ENCODE measurements at places on chromosomes 5 and 9.

DNA sequence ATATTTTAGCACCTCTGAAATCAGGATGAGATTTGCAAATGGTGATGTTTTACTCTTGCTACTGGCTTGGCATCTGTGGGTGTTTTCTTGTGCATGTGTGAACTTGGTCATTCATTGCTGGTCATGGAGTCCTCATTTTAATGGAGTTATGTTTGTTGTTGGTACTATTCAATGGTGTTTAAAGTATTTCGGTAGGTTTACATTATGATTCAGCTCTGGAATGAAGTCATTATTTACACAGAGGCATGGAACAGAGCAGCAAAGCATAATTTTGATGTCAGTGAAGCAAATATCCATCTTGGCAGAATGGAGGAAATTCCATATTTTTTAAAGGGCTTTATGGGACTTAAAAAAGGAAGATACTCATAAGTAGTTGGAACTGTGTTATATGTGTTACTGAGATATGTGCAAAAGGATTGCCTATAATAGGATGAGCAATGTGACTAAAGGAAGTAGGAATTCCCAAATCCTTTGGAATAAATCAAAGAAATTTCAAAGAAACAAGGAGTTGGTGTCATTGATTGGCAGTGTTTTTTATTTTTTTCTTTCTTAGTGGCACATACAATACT, 147.4 kb downstream of the ACTBL2 start:
- no peak for DNase-seq

DNA sequence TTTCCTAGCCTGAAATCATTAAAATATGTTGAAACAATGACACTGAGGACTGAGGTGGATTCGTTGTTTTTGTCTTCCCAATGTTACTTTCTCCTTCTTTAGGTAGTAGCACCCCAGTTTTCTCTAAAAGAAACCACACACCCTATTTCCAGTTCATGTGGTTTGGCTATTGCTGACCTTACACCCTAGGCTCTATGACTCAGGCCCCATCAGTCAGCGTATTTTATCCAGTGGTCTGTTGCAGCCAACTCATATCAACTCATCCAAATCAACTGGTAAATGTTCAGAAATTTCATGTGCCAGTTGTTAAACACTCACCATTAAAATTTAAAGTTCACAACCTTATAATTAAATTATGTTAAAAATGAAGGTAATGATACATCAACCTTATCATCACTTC, 44.6 kb upstream of the NFIB start:
- no peak for DNase-seq

DNA sequence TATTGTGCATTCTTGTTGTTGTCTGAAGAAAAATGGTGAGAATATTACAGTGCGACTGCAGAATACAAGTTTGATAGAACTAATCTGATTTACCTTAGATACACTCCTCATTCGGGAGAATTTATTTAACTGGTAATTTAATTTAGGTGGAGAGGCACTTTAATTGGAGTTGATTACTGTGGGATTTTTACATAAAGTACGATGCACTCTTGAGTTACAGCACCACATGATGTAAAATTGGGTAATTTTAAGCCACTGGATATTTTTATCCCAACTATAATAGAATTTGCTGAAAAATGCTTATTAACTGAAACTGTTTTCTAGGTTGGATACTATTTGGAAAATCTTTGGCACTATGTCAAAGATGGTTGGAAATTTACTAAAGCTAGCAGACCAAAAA, 35.4 kb upstream of the ALDOB start:
- DNase-seq: no peak

GRCh38 chr9:111350556-111350955, 20.5 kb upstream of the OR2K2 start:
- DNase-seq: no peak

- DNase-seq: no peak
Measured at GRCh38 chr9:92001244-92001643, 51.2 kb upstream of the ROR2 start.

- no peak for DNase-seq
Measured at GRCh38 chr5:173642191-173642816, 25.9 kb upstream of the BOD1 start.

- DNase-seq: no peak
Measured at GRCh38 chr5:110638970-110639902, 87.2 kb downstream of the TMEM232 start.

DNA sequence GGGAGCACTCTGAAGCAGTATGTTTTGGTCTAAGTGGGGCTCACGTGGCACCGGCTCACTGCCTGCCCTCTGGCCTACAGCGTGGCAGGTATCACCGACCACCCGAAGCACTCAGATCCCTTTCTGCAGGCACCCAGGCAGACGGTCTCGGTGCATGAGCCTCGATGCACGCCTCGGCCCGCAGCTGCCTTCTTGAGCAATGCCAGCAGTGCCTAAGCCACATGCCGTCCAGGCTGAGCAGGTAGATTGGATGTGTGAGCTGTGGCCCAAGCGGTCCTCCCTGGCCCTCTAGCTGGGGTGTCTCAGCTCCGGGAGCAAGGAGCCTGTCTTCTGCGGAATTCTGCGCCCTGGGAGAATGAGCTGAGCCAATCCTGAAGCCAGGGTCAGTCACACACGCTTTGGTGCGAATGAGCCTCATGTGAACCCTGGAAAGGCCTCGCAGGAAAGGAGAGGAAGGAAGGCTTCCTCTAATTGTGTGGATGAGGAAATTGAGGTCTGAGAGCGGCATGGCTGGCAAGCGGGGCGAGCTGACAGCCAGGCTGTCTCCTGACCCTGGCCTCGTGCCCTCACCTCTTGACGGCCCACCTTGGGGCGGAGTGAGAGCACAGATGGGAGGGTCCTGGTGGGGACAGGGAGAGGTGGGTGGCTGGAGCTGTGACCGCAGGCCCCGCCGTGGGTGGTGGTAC, 14.4 kb downstream of the RXRA start:
- no peak for DNase-seq

DNA sequence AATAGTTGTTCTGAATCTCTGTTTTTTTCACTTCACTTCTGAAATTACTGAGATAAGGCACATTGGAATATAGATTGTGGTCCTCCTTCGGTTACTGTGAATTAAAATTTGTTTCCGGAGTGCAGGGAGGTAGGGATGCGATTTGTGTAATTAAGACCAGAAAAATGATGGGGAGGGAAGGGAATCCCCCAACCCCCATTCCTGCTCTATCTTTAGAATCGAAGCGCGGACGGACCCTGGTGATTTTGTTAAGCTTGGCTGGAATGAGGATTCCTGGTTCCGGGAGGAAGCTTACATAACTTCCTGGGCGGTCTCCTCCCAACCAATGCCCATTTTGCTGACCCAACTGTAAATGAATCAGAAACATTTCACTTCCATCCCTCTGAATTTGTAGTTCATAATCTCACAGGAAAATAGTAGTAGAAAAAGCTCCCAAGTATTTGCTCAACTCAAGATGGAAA, 220.1 kb upstream of the MSX2 start:
- DNase-seq: no peak

GRCh38 chr9:100852088-100852487, 176.4 kb upstream of the PLPPR1 start:
- DNase-seq: no peak

GRCh38 chr9:117104206-117104605, 310.7 kb downstream of the ASTN2 start:
- DNase-seq: no peak

- DNase-seq: no peak
Measured at GRCh38 chr9:3277200-3277599, 248.6 kb downstream of the RFX3 start.

GRCh38 chr9:116250891-116251290, 97.3 kb downstream of the PAPPA start:
- DNase-seq: no peak

- peak; percentile 16 for DNase-seq
Measured at GRCh38 chr9:89776795-89777525, 172.1 kb downstream of the GADD45G start.

- no peak for DNase-seq
Measured at GRCh38 chr5:167528651-167529050, 762.8 kb upstream of the WWC1 start.

DNA sequence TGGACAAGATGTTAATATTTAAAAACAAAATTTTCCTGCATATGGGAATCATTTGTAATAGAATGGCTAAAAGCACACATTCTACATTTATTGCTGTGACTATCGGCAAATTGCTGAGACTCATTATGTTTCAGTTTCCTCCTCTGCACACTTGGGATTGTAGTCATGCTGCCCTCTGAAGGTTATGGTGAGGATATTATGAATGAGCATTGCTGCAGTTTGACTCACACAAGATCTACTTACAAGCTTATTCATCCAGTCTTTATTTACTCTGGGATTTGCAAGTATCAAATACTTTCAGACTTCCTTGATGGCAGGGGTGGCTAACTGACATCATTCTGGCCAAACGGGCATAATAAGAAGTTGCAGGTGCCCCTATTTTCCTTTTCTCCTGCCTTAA, 9.5 kb upstream of the NFIL3 start:
- no peak for DNase-seq

- peak; percentile 33 for DNase-seq
Measured at GRCh38 chr9:128232528-128233428, 29.6 kb downstream of the DNM1 start.

DNA sequence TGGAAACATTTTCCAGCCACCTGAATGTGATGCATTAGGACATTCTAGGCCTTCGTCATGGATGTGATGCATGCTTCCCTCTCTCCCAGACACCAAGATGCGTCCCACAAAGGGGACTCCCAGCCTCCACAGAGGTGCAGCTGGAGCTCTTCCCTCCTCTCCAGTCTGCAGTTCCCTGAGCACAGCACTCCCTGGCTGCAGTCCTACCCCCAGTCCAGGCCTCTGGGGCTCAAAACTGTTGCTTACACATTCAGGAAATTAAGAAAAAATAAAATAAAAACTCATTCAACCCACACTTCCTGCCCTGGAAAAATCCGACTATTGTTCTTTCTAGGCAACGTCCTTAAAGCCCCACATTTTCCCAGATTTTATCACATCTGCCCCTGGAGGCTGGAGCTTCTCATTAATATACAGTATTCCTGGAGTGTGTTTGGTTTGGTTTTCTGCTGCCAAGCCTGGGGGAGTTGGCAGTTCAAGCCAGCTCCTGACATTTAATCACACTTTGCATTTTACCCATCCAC, 78.4 kb upstream of the ICE1 start:
- no peak for DNase-seq

DNA sequence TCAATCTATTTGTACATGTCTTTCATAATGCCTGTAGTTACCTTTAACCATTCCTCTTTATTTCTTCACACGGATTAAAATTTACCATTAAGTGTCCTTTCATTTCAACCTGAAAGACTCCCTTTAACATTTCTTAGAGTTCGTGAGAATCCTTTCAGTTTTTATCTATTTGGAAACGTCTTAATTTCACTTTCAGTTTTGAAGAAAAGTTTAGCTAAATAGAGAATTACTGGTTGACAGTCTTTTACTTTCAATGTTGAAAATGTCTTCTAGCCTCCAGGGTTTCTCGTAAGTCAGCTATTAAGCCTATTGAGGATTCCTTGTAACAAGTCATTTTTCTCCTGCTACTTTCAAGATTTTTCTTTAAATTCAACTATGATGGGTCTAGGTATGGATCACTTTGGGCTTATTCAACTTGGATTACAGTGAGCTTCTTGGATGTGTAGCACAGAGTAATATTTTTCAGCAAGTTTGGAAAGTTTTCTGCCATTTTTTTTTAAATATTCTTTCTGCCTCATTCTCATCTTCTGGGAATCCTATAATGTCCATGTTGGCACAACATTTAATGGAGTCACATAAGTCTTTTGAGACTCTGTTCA, 48.5 kb downstream of the RFX3 start:
- DNase-seq: no peak

GRCh38 chr9:8241201-8241600, 441.6 kb upstream of the DMAC1 start:
- no peak for DNase-seq

GRCh38 chr9:11559001-11559776, 946.4 kb upstream of the PTPRD start:
- DNase-seq: no peak

- no peak for DNase-seq
Measured at GRCh38 chr5:160800375-160801275, 51.4 kb downstream of the ATP10B start.

GRCh38 chr5:112239996-112240395, 179.1 kb downstream of the EPB41L4A start:
- DNase-seq: no peak
